Dorsolateral prefrontal cortex (tissue), 122 donors: ENCODE measurements at places on chromosomes 1 and 21. TPM values are rescaled to one million over a fixed set of nuclear protein-coding genes. Genes with fewer than 3 reads are reported as not detected.
A peak's percentile ranks its signal among the peaks of the same experiment; 100 is the strongest.

DNA sequence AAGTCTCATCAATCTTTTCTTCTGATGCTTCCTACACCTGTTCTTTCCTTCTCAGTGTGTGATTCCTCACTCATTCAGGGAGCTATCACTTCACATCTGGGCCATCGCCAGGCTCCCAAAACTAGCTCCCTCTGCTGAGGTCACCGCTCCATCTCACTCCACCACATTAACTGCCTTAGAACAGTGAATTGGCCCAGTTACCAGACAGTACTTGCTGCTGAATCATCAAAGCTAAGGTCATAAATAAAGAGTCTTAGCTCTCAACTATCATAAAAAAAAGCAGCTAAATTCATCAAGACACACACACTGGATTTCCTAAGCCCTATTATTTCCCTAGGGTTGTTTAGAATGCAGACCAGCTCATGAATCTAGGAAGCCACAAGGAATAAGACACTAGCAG, 18.8 kb upstream of the SRM start:
- DNase-seq = no peak

DNA sequence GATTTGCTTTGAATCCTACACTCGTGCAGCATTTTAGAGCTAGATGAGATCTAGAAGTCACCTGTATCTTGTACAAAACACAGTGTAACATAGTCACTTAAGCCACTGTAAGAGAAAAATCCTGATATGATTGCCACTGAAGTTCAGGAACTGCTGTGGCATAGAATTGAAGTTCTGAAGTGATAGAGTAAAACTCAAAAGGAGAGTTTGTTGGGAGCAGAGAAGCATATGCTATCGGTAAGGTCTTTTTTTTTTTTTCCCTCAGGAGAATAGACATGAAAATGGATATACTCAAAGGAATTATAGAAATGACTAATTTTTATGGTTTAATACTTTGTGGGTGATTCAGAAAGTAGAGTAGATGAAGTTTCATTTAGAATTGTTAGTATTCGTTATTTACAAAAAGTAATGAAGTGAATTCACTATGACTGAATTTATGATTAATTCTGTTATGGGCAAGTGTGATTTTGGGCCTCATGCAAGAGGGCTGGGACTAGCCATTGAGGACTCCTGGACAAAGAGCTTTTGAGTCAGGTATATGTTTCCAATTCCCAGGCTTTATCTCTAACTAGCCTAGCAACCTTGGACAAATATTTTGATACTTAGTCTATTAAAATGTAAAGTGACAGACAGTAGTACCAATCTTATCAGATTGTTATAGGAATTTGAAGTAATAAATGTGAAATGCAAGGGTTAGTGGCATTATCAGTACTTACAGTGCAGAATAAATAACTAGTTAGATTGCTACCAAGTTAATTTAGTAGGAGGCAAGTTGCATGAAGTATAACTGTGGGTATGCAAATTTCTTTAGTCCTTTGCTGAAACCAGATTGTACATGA, 3.1 kb downstream of the KCTD3 start:
- no peak for DNase-seq

DNA sequence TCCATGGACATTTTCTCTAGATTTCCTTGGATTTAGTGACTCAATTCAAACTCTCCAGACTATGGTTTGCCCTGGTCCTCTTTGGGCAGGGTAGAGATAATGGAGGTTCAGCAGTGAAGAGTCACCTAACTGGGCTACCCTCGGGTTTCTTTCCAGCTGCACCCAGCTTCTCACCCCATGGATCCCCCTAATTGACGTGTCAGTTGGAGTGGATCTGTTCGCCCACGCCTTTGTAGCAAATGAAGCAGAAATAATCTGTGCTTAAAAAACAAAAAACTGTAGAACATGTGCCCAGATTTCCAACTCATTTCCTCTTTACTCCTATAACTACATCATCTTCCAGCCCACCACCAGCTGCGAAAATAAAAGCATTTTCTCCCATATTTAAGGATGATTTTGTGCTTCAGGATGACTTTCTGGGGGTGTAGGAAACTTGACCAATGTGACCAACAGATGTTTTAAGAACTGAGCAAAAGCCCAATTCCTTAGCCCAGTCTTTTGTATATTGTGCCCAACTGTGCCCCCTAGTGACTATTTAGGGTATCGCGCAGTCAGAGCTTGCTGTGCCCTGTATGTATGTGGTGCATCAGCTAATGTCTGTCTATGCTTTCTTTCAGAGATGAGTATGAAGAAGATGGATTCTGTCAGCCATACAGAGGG, 66.5 kb upstream of the UBE2U start:
- peak; percentile 75 for DNase-seq

The SYNC gene
- total RNA-seq = 6.8 TPM

GRCh38 chr1:150256554-150257341, 826 bp upstream of the CA14 start:
- peak; percentile 71 for DNase-seq

DNA sequence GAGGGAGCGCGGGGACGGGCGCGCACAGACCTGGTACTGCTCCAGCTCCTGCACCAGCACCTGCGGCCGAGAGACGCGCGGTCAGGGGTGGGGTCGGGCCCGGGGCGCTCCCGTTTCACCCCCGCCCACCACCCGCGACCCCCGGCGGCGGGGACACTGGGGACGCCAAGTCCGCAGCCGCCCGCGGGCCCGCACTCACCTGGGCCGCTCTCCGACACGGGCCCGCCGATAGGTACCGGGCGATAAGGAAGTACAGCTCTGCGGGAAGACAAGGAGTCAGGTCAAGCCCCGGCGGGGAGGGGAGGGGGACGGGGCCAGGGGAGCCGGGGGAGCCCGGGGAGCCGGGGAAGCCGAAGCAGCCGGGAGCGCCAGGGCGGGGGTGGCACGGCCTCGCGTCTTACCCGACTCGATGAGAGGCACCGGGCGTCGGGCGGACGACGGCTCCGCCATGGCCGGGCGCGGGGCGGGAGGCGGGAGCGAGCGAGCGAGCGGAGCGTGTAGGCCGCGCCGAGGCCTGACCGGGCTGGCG, 326 bp downstream of the BRWD1 start:
- no peak for DNase-seq

GRCh38 chr1:227748496-227749182, 13.4 kb downstream of the SNAP47 start:
- DNase-seq = no peak

The AIM2 gene
- total RNA-seq = 1.5 TPM

The ST6GALNAC3 gene
- 15.8 TPM for total RNA-seq

- no peak for DNase-seq
These were observed 22.6 kb upstream of the A3GALT2 start for GRCh38 chr1:33343539-33343938.

The NR1I3 gene
- not detected for total RNA-seq

DNA sequence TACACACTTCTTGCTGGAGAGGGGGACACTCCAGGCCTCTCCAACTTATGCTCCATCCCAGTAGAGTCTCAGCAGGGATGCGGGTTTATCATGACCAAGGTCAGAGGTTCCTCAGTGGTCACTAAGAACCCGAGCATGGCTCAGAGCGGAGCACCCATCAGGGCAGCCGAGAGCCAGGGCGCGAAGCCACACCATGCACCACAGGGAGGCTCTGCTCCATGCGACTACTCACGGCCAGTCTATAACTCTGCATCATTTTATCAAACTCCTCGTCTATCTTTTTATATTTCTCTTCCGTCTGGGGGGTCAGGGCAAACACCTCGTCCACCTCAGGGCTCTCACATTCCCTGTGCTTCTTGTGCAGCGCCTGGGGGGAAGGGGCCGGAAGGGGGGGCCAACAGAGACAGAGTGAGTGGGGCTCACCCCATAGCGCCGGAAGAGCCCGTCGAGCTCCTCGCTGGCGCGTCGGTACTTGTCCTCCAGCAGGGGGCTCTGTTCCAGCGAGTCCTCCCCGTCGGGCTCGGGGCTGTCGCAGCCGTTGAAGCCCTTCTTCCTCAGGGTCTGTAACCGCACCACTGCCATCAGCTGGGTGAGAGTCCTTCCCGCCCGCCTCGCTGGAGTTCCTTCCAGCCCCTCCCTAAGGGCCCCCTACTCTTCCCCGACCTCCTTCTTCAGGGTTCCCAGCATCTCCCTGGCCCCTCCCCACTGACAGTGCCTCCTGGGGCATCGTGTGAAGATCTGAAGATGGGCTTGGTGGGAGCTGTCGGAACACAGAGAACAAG, 20.0 kb downstream of the MEF2D start:
- DNase-seq = no peak

GRCh38 chr1:162878000-162878596, 17.1 kb upstream of the CCDC190 start:
- DNase-seq = peak; percentile 10

The C1orf232 gene
- not detected for total RNA-seq

DNA sequence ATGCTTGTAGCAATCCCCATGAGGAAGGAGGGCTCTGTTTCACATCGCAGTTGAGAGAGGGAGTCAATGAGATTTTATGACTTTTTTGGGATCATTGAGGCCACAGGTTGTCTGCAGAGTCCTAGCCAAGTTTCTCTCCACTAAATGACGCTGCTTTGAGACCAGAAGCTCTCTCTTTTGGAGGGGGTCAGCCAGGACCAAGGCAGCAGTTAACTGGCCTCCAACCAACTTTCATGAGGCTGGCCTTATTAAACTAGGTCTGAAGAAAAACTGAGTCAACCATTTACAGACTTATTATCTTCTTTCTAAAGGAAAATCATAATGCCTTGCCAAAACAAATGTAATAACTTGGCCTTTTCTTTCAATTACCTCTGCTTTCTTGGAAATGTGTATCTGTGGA, 8.6 kb downstream of the WLS start:
- DNase-seq = no peak

GRCh38 chr1:76256289-76257223, 182.0 kb downstream of the ST6GALNAC3 start:
- DNase-seq = no peak

The CHAF1B gene
- 5.6 TPM for total RNA-seq

The CRNN gene
- not detected for total RNA-seq

The SIM2 gene
- total RNA-seq = 0.76 TPM

The CACNA1S gene
- total RNA-seq = not detected

The VHLL gene
- total RNA-seq = 0.78 TPM

- DNase-seq = no peak
These were observed 256.6 kb upstream of the RGS18 start for GRCh38 chr1:191901651-191902050.
